ENCODE measurements at places on chromosomes 3 and 15. TPM values are rescaled to one million over a fixed set of nuclear protein-coding genes. Genes with fewer than 3 reads are reported as not detected.

SERINC4 gene
- not detected for total RNA-seq

ST8SIA2 gene
- total RNA-seq, result not detected

CELSR3 gene
- total RNA-seq, result 0.48 TPM

IGDCC3 gene
- total RNA-seq, result not detected

CCDC50 gene
- total RNA-seq, result 182 TPM

HYAL1 gene
- 32.3 TPM for total RNA-seq

NLGN1 gene
- 17.0 TPM for total RNA-seq

DUOXA2 gene
- total RNA-seq, result not detected

PPP2R3A gene
- total RNA-seq, result 6.8 TPM

CKMT1B gene
- total RNA-seq, result 2.8 TPM

NOX5 gene
- 0.47 TPM for total RNA-seq

DNAH12 gene
- total RNA-seq, result 0.72 TPM

BTLA gene
- total RNA-seq, result 1.7 TPM

Measured in omental fat pad (tissue), 4 donors.